Activated naive CD4-positive, alpha-beta T cell treated with anti-CD3 and anti-CD28 coated beads, Interleukin-2, amount 50 U/mL, for 72 hours (primary cell): ENCODE measurements at places on chromosomes 7 and 10.
A peak's percentile ranks its signal among the peaks of the same experiment; 100 is the strongest.

- peak; percentile 22 for DNase-seq
Observed at GRCh38 chr7:7565746-7566650, 686 bp upstream of the MIOS start.

DNA sequence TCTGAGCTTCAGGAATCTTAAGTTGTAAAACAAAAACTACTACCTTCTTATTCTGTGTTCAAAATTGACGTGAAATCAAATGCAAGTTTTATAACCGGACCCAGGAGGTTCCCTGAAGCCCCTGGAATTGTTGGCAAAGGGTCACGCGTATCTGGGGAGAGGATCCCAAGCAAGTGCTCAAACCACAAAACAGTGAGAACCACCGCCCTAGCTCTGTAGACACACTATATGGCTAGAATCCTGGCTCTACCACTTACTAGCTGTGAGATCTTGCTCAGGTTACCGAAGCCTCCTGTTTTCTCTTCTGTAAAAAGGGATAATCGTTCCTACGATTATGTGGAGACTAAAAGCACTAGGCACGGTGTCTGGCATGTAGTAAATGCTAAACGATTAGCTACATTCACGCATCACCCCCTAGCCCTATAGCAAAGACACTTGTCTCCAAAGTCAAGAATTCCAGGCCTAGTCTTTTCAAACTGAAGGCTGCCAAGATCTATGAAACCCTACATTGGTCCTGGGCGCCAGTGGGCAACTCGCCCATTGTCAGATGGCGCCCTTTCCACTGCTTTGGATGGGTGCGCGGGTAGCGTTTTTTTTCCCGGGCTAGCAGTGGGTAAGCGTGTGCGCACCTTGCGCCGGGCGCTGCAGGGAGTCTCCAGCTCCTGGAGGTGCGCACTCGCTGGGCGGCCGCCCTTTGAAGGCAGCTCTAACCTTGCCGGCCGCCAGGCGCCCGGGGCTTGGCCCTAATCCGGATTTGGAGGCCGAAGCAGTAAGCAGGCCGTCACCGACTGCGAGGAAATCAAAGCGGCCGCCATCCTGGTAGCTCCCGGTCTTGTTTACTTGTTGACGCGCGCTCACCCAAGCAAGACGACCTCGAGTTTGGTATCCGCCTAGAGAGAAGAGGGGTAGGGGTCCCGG lies 11.6 kb upstream of the NKX2-3 start:
- DNase-seq = no peak

DNA sequence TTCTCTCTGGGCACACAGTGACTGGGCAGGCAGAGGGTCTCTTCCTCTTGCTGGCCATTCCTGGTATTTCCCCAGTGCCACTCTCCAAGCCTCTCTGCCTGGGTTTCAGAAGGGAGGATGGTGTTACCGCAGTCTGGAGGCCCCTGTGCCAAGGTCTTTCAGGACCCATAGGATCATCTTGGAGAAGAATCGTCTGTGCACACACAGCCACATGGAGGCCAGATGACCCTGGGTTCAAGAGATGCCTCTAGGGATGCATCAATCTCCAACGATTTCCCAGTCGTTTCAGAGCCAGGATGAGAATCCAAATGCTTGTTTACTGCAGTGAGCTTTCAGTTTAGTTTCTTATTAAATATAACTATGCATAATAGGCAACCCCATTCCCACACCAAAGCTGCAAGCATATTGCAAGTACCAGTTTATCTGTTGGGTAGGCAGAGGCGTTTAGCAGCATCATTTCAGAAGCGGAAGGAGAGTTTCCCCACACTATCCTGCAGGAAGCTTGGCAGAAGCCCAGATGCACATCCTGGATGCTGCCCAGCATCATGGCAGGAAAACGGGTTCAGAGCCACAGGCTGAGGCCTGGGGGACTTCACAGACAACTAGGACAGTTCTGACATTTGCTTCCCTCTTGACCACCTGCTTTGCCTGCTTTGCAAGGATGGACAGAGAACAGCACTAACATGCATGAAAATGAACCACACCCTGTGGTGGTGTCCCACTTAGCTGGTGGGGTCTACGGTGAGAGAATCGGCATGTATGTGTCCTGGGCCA lies 134.7 kb upstream of the FAM20C start:
- DNase-seq = no peak

- DNase-seq = no peak
Observed at GRCh38 chr10:13340626-13341376, 7.3 kb downstream of the SEPHS1 start.

- no peak for DNase-seq
Observed at GRCh38 chr7:156929789-156930539, 19.5 kb upstream of the NOM1 start.

DNA sequence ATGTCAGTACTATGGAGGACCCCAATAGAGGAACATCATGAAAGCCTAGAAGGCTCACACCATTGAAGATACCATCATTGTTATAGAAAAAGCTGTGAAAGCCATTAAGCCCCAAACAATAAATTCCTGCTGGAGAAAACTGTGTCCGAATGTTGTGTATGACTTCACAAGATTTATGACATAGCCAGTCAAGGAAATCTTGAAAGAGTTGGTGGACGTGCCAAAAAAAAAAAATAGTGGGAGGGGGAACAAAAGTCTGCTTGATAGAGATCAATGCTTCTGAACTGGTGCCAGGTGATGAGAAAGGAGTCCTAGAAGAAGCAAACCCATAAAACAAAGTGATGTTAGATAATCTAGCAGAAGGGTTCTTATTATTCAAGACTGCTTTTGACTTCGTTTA lies 41.2 kb downstream of the RALA start:
- DNase-seq = no peak

- DNase-seq = no peak
Observed at GRCh38 chr7:117008886-117009531, 55.7 kb downstream of the ST7 start.

DNA sequence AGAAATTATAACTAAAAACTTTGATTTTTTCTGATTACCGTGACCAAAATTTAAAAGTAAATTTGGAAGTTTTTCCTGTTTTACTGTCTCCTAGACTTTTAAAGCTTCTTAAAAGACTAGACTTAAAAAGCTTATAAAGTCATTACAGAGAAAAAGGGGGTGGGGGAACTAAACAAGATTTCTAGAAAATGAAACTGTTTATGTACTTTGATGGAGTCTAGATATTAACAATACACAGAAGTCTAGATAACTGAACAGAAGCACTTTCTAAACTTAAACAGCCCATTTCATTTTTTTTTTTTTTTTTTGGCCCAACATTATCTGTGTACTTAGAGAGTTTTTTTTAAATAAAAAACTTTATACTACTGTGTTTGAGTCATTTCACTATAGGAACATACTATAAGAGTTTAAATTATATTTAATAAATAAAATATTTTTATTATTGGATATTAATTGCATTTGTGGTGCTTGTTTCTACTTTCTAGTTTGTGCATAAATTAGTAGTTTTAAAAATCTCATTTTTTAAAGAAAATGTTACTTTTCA lies 98.5 kb downstream of the PHTF2 start:
- DNase-seq = no peak
